ENCODE measurements at places on chromosomes 13 and 19.

- DNase-seq: peak; percentile 55
Observed at GRCh38 chr13:26941345-26942174, 181.0 kb upstream of the GPR12 start.

DNA sequence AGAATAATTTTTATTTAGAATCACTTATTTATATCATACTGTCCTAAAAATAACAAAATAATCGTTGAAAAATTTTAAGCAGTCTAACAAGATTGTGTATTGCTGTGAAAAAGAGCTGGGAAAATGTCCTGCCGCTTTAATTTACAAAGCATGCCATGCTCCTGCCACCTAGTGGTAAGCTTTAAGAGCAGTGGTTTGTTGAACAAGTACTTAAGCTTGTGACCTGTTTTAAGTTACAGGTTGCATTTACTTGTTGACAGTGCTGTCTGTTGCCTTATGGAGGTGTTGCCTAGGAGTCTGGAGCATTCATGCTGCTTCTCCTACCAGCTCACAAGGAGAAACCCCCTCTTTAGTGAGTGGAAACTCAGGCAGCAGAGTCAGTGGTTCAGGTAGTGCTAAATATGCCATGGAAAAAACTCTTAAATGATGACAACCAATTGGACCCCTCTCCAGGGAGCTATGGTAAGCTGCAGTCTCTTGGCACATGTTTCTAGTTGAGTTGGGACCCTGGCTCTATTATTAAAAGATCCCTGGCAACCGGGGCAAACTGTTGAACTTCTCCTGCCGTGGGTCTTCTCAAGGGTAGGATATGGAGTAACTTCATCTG, 68.4 kb downstream of the SPATA13 start:
- DNase-seq: peak; percentile 62

DNA sequence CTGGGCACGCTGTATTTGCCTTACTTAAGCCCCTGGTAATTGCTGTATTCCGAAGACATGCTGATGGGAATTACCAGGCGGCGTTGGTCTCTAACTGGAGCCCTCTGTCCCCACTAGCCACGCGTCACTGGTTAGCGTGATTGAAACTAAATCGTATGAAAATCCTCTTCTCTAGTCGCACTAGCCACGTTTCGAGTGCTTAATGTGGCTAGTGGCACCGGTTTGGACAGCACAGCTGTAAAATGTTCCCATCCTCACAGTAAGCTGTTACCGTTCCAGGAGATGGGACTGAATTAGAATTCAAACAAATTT, 676 bp downstream of the BRCA2 start:
- no peak for DNase-seq

GRCh38 chr13:60787083-60787482, 390.1 kb downstream of the TDRD3 start:
- no peak for DNase-seq

GRCh38 chr13:85283408-85283807, 515.8 kb downstream of the SLITRK6 start:
- DNase-seq: no peak

GRCh38 chr19:366205-366783, 21.7 kb upstream of the MIER2 start:
- DNase-seq: no peak

DNA sequence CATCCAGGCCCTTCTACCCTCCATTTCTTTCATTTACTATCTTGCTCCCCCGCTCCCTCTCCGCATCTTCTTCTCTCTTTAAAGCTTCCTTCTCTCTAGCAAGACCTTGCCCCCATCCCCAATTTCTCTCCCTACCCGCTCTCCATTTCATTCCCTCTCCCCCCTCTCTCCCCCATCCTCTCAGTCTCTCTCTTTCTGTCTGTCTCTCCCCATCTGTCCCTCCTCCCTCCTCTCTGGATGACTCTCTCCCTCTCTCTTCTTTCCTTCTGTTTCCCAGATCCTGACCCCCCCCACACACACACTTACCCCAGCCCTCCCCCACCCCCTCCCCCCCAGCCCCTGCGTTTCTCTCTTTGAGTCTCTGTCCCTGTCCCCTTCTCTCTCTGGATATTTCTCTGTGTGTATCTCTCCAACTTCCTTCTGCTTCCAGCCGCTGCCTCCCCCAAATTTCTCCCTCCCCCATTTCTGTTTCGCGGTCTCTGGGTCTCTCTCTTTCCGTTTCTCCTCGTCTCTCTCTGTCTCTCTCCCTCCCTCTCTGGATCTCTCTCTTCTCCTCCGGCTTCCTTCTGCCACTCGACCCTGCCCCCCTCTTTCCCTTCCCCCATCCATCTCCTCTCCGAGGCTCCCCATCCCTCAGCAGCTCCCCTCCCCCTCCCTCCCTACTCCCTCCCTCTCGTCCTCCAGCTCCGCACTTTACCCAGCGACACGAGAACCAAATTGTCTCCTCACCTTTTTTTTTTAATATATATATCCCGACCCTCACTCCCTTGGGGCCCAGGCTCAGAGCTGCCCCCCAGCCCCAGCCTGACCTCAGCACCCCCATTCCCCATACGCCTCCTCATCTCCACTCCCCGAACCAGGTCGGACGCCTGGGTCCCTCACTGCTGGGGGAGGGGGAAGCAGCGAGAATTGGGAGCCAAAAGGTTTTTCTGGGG, 3.6 kb upstream of the CACNG8 start:
- DNase-seq: no peak

- DNase-seq: peak; percentile 84
Observed at GRCh38 chr13:23506807-23507291, 63.4 kb upstream of the TNFRSF19 start.

DNA sequence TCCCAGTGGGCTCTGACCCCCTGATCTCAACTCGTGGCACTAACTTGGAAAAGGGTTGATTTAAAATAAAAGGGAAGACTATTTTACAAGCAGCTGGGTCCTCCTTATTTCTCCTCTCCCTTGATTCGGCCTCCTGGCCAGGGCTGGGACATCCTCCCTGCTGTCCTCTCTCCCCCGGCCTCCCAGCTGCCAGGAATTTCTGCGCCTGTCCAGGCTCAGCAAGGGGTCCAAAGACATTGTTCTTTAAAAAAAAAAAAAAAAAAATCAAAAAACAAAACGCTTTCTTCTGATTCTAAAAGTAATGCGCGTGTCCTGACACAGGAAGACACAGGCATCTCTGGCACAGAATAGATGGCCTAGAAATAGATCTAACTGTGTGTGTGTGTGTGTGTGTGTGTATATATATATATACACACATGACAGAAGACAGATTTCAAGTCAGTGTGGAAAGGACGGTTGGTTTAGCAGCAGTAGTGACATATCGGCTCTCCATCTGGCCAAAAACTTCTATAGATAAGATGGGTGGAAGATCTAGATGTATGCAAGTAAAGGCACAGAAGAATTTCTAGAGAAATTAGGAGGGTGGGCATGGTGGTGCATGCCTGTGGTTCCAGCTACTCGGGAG, 12.3 kb upstream of the LENG8 start:
- no peak for DNase-seq

DNA sequence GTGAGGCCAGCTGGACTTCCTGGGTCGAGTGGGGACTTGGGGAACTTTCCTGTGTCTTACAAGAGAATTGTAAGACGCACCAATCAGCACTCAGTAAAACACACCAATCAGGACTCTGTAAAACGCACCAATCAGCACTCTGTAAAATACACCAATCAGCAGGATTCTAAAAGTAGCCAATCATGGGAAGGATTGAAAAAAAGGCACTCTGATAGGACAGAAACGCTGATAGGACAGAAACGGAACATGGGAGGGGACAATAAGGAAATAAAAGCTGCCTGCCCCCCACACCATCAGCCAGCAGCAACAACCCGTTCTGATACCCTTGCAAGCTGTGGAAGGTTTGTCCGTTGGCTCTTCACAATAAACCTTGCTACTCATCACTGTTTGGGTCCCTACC, 73.1 kb upstream of the SGCG start:
- DNase-seq: no peak

GRCh38 chr13:113151745-113152690, 6.4 kb upstream of the PROZ start:
- DNase-seq: no peak

DNA sequence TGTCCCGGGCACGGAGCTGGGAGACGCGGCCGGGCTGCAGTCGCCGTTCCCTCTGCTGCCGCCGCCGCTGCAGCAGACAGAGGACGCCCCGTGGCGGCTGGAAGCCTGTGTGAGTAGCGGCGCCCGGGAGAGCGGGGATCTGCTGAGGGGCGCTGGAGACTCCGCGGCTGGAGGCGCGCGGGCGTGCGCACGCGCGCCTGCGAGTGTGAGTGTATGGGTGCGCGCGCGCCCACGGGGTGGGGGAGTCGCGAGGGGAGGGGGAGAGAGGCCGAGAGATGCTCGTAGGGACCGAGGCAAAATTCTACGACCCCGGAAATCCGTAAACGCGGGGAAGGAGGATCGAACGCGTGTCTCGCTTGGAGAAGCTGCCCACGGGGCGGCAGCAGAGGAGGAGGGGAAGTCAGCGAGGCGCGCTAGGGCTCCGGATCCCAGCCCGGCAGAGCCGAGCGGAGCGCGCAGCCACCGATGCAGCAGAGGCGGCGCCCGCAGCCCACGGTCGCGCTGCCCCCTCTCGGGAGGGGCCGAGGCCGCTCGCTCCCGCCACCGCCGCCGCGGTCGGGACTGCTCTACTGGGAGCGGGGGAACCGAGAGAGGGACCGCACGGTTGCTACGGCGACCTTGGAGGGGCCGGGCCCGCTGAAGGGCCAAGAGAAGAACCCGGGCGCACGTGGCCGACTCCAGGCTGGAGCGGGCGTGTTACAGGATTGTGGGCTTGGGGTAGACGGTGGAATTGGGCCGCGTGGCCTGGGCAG, at the start of gene ENOX1:
Gene ENOX1, minus strand, starts transcription at position 207 of the 752 bp plus-strand sequence.
- peak; percentile 30 for DNase-seq

DNA sequence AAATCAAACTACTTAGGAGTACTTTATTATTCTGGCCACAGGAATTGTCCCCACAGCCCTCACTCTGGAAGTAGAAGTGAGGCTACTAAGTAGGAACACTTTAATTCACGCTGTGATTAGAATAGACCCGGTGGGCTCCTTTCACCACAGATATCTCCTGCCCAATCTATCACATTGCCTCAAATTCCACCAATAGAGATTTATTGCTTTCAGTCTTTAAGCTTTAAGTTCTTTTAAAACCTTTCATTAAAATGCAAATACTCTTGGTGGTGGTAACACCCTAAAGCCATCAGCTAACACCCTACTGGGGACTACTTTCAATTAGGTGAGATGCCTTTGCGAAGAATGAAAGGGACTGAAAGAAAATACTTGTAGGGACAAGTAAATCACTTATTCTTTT, 181.9 kb downstream of the DACH1 start:
- DNase-seq: no peak

DNA sequence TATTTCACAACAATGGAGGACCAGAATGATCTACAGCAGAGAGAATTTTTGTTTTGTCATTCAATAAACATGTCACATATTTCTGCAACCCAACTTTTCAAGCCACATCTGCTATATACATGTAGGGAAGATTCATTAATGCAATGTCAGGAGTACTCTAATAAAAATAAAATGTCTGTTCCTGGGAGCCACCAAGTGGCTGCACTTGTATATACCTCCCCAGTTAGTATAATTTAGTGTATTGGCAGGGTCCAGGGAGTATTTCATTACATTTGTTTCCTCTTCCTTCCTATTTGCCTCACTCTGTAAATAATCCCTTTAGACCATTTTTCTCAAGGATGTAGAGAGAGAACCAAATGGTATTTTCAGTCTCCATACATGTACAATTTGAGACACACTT, 1169.0 kb downstream of the DIAPH3 start:
- DNase-seq: no peak

DNA sequence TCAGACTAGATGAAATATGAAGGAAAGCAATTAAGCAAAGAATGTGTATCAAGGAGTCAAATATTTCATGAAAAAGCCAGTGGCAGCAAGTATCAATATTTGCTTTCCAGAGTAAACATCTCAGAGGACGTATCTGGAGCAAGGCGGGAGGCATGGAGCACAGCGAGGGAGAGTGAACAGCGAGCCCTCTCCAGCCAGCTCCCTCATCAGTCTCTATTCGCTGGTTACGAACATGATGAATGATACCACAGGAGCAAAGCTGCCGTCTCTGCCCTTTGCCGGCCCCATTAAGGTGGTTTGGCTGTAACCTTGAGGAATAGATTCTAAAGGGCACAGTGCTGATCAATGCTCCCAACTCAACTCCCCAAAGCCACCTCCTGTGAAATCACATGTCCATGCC, 95.8 kb downstream of the CCNA1 start:
- no peak for DNase-seq

GRCh38 chr19:31109636-31110035, 239.6 kb downstream of the TSHZ3 start:
- no peak for DNase-seq

- no peak for DNase-seq
Observed at GRCh38 chr19:40277356-40278059, 7.6 kb downstream of the AKT2 start.

GRCh38 chr13:95296326-95296925, 4.8 kb downstream of the ABCC4 start:
- DNase-seq: peak; percentile 40

DNA sequence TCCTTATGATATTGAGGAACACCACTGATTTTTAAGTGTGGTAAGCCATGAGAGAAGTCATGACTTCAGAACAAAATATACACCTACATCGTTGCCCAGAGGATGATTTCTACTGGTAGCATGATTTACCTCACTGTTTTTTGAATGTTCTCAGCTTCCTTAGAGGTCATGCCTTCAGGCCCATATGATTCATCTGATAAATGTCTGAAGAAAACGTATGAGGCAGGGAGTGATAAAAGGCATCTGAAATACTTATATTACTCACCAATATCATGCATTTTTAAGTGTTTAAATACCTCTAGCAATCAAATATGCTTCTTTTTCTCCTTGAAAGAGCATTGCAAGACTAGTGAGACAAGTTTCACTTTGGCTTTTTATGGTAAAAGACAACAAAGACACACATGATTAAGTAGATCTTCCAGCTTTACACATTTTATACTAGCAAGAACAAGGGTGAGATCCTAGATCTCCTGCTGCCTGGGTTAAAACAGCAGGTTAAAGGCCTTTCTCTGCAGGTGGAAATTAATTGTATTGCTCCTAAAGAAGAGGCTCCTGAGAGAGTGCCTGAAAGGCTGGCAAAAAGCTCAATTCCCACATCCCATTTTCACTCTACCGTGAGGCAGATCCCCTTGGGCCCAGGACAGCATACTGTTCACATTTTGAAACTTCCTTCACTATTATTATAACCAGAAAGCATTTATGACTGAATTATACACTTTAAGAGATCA, 432.4 kb downstream of the SLITRK1 start:
- no peak for DNase-seq

DNA sequence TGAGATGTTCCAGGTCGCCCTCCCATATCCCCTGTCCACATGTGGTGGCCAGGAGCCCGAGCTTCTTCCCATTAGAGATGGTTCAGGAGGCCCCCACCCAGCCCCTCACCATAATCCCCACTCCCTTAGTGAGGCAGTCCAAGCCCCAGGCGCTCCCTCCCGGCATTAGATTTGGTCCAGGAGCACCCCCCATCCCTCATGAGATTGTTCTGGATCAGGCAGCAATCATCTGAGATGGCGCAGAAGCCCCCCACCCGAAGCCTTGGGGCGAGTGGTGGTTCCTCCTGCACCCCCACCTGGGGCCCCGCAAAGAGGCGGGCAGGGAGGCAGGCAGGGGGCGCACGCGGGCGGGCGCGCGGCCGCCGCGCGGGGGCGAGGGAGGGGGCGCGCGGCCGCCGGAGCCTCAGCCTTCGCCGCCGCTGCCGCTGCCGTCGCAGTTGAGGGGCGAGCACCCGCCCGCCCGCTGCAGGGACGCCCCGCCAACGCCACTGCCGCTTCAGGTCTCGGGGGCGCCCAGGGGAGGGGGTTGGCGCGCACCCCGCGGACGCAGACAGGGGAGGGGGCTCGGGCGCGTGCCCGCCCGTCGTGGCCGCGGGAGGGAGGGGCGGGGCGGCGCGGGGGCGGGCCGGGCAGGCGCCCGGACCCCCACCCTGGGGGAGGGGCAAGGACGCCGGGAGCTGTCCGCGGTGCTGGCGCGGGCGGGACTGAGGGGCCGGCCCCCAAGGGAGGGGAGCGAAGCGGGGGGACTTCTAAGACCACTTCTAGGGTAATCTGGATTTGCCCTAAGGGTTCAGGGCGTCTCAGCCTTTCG, 46.4 kb upstream of the SHKBP1 start:
- peak; percentile 32 for DNase-seq

Measured in ACHN (cell line).